ENCODE measurements at places on chromosomes 2 and 18. TPM values are rescaled to one million over a fixed set of nuclear protein-coding genes. Genes with fewer than 3 reads are reported as not detected.
A peak's percentile ranks its signal among the peaks of the same experiment; 100 is the strongest.

GRCh38 chr2:110708455-110708854, 23.9 kb upstream of the ACOXL start:
- no peak overlapping the region for H3K27ac ChIP-seq
- H3K27me3 ChIP-seq, result no peaks in the 10 kb centered on the region
- H3K36me3 ChIP-seq, result no peaks in the 10 kb centered on the region
- H3K4me1 ChIP-seq, result no peaks in the 10 kb centered on the region
- DNase-seq, result no peak

- no peaks in the 10 kb centered on the region for H3K36me3 ChIP-seq
- H3K4me3 ChIP-seq, result no peak overlapping the region
- H3K27ac ChIP-seq, result no peak overlapping the region
- no peaks in the 10 kb centered on the region for H3K27me3 ChIP-seq
Observed at GRCh38 chr2:232896720-232897597, 26.9 kb downstream of the SNORC start.

Gene SPRED2
- 19.2 TPM for total RNA-seq

- no peak overlapping the region for H3K4me3 ChIP-seq
- H3K36me3 ChIP-seq, result no peaks in the 10 kb centered on the region
- H3K4me1 ChIP-seq, result no peaks in the 10 kb centered on the region
Observed at GRCh38 chr2:218033208-218033589, 30.4 kb upstream of the TNS1 start.

DNA sequence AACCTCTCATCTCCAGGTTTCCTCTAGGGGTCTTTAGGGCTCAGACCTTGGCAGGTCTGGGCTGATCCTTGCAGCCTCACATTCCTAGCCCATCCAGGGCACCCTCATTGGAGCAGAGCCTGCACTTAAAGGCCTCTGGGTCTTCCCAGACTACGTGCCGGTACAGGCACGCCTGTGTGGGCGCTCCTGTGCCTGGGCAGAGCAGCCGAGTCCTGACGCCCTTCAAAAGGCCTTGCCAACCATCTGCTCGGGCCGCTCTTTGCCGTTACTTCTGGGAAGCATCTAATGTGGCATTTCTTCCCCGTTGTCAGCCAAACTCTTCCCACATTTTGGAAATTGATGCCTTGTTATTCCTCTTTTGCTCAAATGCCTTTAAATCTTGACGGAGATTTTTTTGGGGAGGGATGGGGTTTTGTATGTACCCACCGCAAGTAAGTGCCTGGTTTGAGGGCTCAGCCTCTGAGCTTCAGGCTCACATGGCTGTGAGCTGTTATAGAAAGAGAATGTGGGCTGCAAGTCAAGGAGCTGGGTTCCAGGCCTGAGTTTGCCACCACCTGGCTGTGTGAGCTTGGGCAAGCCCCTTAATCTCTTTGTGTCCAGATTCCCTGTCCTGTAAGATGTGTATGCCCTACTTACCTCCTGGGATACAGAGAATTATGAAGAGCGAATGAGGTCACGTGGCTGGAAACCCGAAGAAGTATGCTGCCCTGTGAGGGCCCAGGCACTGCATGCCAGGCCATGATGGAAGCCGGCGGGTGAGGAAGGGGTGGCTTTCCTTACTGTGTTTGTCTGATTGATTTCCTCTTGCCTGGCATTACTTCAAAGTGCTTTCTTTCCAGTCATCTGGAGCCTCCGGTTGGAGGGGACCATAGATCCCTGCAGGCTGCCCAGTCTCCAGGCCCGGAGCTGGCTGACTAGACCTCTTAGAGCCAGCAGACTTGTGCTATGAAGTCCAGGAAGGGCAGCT, 20.6 kb downstream of the EHD3 start:
- H3K4me3 ChIP-seq, result no peak overlapping the region
- no peaks in the 10 kb centered on the region for H3K4me1 ChIP-seq
- no peaks in the 10 kb centered on the region for H3K36me3 ChIP-seq
- no peak for DNase-seq
- no peak overlapping the region for H3K27ac ChIP-seq

GRCh38 chr2:100610381-100610831, 47.6 kb downstream of the PDCL3 start:
- H3K27me3 ChIP-seq, result no peaks in the 10 kb centered on the region
- peak; percentile 62 for DNase-seq
- no peak overlapping the region for H3K4me3 ChIP-seq
- no peak overlapping the region for H3K27ac ChIP-seq

DNA sequence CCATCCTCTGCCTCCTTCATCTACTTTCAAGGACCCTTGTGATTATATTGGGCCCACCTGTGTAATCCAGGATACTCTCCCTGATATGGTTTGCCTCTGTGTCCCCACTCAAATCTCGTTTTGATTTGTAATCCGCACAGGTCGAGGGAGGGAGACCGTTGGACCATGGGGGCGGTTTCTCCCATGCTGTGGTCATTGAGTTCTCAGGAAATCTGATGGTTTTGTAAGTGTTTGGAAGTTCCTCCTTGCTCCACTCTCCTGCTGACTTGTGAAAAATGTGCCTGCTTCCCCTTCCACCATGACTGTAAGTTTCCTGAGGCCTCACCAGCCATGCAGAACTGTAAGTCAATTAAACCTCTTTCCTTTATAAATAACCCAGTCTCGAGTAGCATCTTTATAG, 42.0 kb upstream of the EML6 start:
- no peaks in the 10 kb centered on the region for H3K36me3 ChIP-seq
- no peak overlapping the region for H3K4me3 ChIP-seq
- peaks cover 24% of the 10 kb centered on the region for H3K4me1 ChIP-seq
- DNase-seq, result no peak

DNA sequence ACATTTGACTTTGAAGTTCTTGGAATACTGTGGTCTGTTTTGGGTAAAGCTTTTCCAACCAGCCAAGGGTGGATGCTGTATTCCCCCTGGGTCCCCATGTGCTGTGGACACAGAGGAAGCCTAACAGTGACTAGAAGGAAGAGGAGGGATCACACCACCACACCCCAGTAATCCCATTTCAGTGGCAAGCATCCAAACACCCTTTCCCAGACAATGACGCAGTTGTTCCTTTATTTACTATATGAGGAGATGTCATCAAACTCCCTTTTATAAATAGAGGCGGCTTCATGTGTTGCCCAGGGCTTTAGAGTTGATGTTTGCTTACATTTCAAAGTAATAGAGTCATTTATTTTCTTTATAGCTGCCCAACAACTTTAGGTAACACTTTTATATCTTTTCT, 959.4 kb upstream of the GYPC start:
- H3K27ac ChIP-seq, result no peak overlapping the region
- H3K4me3 ChIP-seq, result no peak overlapping the region
- no peaks in the 10 kb centered on the region for H3K36me3 ChIP-seq
- no peak for DNase-seq

Gene AKAIN1
- not detected for total RNA-seq

DNA sequence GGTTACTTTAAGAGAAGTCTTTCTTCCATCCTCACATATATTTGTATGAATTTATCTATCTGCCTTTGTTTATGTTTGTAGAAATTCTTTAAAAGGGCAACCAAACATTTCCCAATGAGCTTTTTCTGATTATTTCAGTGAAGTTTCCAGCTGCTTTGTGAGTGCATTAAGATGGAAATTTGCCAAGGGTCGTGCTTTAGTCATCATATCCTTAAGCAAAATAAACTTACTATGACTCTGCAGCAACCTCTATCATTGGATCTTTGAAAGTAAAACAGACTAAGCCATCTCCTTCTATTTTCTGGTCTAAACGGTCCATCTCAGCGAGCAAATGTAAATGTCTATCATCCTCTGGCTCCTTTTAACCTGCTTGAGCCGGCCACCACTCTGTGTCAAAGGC, 489.3 kb downstream of the SOX11 start:
- H3K4me1 ChIP-seq, result no peaks in the 10 kb centered on the region
- H3K27me3 ChIP-seq, result no peaks in the 10 kb centered on the region
- no peak for DNase-seq

Gene PID1
- total RNA-seq, result 95.4 TPM

Gene DNAJC5G
- not detected for total RNA-seq

DNA sequence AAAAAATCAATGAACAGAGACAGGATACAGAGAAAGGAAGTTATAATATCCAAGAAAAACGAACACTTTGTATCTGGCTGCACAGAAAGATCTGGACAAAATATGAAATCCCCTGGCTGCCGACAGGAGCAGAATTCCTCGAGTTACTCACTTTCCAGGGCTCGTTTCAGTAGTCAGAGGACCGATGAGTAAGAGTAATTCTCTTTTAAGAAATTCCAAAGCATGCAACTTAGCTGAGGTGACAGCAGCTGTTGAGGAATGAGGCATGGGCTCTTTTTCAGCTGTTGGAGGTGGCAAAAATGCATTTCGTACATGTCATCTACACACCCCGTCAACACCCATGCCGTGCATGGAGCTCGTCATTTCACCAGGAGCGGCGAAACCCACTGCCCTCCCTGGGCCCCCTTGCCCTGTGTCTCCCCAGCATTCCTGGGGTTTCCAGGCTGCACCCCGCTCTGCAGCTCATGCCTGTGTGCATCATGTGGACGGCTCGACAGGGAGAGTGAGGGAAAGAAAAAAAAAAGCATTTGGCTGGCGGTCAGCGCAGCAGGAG, 210.8 kb upstream of the SMIM21 start:
- no peak overlapping the region for H3K27ac ChIP-seq
- no peaks in the 10 kb centered on the region for H3K4me1 ChIP-seq
- H3K4me3 ChIP-seq, result no peak overlapping the region
- no peak for DNase-seq

GRCh38 chr2:218887079-218887478, 6.4 kb downstream of the WNT10A start:
- no peaks in the 10 kb centered on the region for H3K36me3 ChIP-seq
- H3K4me3 ChIP-seq, result no peak overlapping the region
- H3K27me3 ChIP-seq, result no peaks in the 10 kb centered on the region
- no peak for DNase-seq
- no peaks in the 10 kb centered on the region for H3K4me1 ChIP-seq
- no peak overlapping the region for H3K27ac ChIP-seq

- no peak overlapping the region for H3K4me3 ChIP-seq
- no peaks in the 10 kb centered on the region for H3K36me3 ChIP-seq
- no peaks in the 10 kb centered on the region for H3K4me1 ChIP-seq
- no peak for DNase-seq
Observed at GRCh38 chr18:40855661-40856060, 1099.4 kb upstream of the PIK3C3 start.

Gene TMEM163
- total RNA-seq, result not detected

GRCh38 chr2:175690113-175690837, 311.8 kb downstream of the LNPK start:
- no peaks in the 10 kb centered on the region for H3K4me1 ChIP-seq
- H3K27me3 ChIP-seq, result no peaks in the 10 kb centered on the region
- DNase-seq, result no peak
- no peak overlapping the region for H3K27ac ChIP-seq
- no peaks in the 10 kb centered on the region for H3K36me3 ChIP-seq

GRCh38 chr2:224612578-224612977, 27.4 kb upstream of the CUL3 start:
- no peak for DNase-seq
- no peaks in the 10 kb centered on the region for H3K4me1 ChIP-seq
- H3K27ac ChIP-seq, result no peak overlapping the region
- H3K27me3 ChIP-seq, result no peaks in the 10 kb centered on the region

DNA sequence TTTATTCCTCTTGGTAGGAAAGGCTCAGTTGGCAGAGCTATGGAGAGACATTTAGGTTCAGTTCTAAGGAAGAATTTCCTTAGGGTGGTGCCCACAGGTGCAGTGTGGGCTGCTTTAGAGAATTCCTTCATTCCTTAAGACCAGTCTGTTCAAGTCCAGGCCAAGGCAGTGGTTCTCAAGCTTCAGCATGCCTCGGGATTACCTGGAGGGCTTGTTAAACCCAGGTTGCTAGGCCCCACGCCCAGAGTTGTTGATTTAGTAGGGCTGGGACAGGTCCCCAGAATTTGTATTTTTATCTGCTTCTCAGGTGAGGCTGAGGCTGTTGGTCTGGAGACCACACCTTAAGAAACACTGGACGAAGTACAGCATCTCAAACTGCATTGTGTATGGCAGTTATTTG, 68.9 kb downstream of the CERS6 start:
- no peak overlapping the region for H3K4me3 ChIP-seq
- H3K36me3 ChIP-seq, result no peaks in the 10 kb centered on the region
- no peaks in the 10 kb centered on the region for H3K27me3 ChIP-seq
- H3K27ac ChIP-seq, result no peak overlapping the region

GRCh38 chr2:3523551-3524041, 4.3 kb upstream of the ADI1 start:
- H3K27ac ChIP-seq, result peak overlapping the region; percentile 67
- DNase-seq, result no peak
- H3K4me3 ChIP-seq, result no peak overlapping the region
- no peaks in the 10 kb centered on the region for H3K36me3 ChIP-seq
- no peaks in the 10 kb centered on the region for H3K4me1 ChIP-seq

- no peak overlapping the region for H3K4me3 ChIP-seq
- H3K4me1 ChIP-seq, result no peaks in the 10 kb centered on the region
- no peaks in the 10 kb centered on the region for H3K27me3 ChIP-seq
- DNase-seq, result no peak
Observed at GRCh38 chr18:78086931-78087330, 837.3 kb downstream of the GALR1 start.

DNA sequence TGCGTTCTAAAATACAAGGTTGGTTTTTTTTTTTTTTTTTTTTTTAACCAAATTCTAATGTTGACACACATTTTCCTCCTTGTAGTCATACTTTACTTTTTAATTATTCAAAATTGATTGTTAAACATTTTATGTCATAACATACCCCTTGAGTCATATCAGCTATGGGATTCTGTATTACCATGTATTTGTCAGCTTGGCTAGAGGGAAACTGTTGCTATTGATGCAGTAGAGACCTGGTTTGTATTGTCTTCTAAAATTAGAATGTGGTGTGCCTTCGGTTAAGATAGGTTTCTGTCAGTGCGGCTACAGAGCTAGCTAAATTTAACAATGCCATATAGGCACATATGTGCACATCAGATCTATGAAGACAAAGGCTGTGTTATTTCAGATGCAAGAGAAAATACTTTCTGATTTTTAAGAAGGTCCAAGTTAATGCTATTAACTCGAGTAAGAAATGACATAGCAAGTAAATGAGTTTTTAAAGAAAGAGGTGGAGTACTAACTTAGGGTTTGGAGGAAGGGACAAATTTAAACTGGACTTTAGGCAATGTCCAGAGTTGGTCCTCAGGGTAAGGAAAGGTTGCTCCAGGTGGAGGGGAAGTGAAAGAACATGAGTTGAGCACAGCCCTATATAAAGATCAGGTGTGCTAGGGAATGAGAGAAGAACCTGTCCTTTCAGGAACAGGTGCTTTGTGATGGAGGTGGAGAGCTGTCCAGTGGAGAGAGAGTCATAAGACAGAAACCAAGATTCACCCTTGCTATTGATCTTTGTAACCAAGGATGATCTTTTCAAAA, 152.3 kb downstream of the PRPF40A start:
- H3K27ac ChIP-seq, result no peak overlapping the region
- no peaks in the 10 kb centered on the region for H3K36me3 ChIP-seq
- DNase-seq, result no peak
- no peak overlapping the region for H3K4me3 ChIP-seq
- no peaks in the 10 kb centered on the region for H3K27me3 ChIP-seq

DNA sequence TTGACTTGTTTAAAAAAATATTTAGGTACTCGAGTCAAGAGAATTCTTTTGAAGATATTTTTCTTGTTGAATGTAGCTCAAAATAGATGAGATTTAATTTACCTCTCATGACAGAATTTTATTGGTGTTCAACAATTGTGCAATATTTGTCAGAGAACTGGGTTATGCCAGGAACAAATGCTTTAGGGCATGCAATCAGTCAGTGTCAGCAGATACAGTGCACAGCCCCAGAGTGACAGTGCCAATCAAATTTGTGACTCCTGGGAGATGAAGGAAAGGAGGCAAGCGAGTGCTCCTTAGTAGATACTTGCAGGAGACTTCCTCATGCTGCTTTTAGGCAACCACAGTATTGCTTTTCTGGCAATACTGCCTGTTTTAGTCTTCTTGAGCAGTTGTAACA, 81.2 kb upstream of the DSEL start:
- no peaks in the 10 kb centered on the region for H3K4me1 ChIP-seq
- H3K4me3 ChIP-seq, result no peak overlapping the region
- H3K36me3 ChIP-seq, result no peaks in the 10 kb centered on the region
- H3K27ac ChIP-seq, result peak overlapping the region; percentile 62
- no peaks in the 10 kb centered on the region for H3K27me3 ChIP-seq

Data from right lobe of liver (tissue), 6 donors.